Articular chondrocyte of knee joint (primary cell): ENCODE measurements at places on chromosomes 5 and 9. TPM values are rescaled to one million over a fixed set of nuclear protein-coding genes. Genes with fewer than 3 reads are reported as not detected.

The TMEFF1 gene
- 0.26 and 0.32 TPM in 2 replicates for total RNA-seq

The C1QTNF3 gene
- 2.9 and 3.2 TPM in 2 replicates for total RNA-seq

The ACOT12 gene
- total RNA-seq = not detected in 2 replicates

The ZNF367 gene
- 4.2 and 8.3 TPM in 2 replicates for total RNA-seq

The ISCA1 gene
- total RNA-seq = 35.5 and 37.0 TPM in 2 replicates

The CCNJL gene
- 0.13 and 0.43 TPM in 2 replicates for total RNA-seq

The ZDHHC11 gene
- total RNA-seq = 1.0 and 1.4 TPM in 2 replicates

The FGF1 gene
- 124 and 141 TPM in 2 replicates for total RNA-seq

The TEX10 gene
- total RNA-seq = 29.7 and 31.5 TPM in 2 replicates

The GAS1 gene
- total RNA-seq = 46.4 and 61.7 TPM in 2 replicates

The STING1 gene
- 85.7 and 90.4 TPM in 2 replicates for total RNA-seq

The GABRA6 gene
- total RNA-seq = not detected in 2 replicates

The LCN15 gene
- total RNA-seq = not detected in 2 replicates

The PCDH1 gene
- 0.52 and 1.1 TPM in 2 replicates for total RNA-seq

The RFX3 gene
- 2.5 and 4.5 TPM in 2 replicates for total RNA-seq

The PCDHGA3 gene
- total RNA-seq = 3.7 and 6.2 TPM in 2 replicates
